ENCODE measurements at places on chromosomes 6 and 20.

- no peak for DNase-seq
Measured at GRCh38 chr6:168507297-168507696, 66.3 kb downstream of the SMOC2 start.

GRCh38 chr6:97865612-97866011 lies 582.6 kb upstream of the MMS22L start:
- DNase-seq = no peak

GRCh38 chr6:163570579-163571231 lies 156.2 kb downstream of the QKI start:
- no peak for DNase-seq

GRCh38 chr6:45872827-45873365 lies 142.8 kb downstream of the CLIC5 start:
- no peak for DNase-seq

- DNase-seq = no peak
Measured at GRCh38 chr6:32742374-32742773, 1.2 kb downstream of the HLA-DQA2 start.

DNA sequence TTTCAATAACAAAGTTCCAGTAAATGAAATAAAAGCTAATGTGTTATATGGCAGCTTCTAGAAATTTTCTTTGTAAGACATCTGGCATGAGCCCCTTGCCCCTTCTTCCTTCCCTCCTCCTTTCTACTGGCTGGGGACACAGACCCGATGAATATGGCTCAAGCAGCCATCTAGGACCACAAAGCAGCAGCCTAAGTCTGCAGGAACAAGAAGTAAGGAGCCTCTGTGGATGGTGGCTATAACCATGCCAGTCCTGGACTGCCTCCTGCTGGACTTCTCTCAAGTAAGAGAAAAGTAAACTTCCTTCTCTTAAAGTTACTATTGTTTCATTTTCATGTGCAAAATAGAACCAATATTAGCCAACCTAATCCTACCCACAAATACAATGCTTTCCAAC lies 114.9 kb upstream of the DST start:
- DNase-seq = no peak

DNA sequence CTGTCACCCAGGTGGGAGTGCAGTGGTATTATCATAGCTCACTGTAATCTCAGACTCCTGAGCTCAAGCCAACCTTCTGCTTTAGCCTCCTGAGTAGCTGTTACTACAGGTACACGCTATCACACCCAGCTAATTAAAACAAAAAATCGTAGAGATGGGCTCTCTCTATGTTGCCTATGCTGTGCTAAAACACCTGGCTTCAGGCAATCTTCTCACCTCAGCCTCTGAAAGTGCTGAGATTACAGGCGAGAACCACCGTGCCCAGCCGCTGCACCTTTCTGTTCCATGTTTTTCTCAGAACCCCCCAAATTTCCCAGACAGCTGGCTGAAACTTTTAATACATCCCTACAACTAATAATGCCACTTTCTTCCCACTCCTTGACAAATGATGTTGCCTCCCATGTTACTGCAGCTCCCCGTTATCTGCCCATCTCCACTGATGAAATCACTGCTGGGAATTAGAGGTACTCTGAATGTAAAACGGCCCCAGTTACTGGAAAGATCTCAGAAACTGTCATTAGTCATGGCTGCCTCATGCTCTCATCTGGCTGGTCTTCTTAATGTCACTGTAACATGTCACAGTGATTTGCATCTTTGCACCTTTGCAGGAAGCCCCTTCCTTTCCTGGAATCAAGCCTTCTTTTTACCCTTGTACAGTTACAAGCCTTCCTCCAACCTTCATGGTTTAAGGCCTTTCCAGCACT lies 697.5 kb downstream of the PRKN start:
- no peak for DNase-seq

DNA sequence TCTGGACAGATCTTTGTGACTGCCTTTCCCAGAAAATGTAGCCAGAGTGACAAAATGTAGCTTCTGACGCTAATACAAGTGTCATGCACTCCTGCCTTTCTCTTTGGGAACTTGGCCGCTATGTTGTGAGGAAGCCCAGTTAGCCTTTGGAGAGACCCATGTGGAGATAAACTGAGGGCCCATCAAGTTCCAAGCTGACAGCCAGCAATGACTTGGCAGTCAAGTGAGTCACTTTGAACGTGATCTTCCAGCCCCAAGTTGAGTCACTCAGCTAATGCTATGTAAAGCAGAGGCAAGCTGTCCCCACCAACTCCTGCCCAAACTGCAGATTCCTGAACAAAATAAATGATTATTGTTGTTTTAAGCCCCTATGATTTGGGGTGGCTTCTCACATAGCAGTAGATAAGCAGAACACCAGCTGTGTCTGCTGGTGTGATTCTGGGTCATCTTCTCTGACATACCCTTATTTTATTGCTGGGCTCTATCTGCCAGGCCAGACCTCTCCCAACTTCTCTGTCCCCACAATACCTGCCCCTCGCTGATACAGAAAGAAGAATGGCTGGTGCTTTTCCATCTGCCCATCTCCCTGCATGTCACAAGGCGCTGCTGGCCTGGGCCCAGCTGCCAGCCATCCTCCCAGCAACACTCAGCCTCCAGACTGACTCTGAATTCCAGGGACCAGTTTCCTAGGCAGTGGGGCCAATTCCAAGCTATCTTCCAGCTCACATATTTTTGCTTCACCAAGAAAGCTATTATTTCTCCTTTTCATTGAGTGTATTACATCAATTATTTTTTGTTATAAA lies 274.8 kb downstream of the LRFN2 start:
- DNase-seq = no peak

- no peak for DNase-seq
Measured at GRCh38 chr6:121398127-121398526, 37.3 kb upstream of the GJA1 start.

DNA sequence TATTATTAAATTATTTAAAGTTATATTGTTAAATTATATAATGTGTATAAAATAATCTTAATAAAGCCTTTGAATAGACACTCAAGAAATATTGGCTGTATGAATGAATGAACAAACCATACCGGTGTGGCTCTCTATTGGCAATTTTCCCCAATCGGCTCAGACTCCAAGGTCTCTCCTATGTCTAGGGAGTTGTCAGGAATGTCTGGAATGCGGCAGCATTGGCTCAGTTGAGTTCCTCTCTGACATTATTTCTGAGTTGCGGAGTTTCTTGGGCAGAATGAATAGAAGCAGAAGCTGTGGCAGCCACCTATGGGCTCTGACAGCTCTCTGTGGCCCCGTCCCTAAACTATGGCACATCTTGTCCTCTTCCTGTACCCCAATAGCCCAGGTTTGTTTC lies 111.0 kb downstream of the SOBP start:
- DNase-seq = peak; percentile 80

- DNase-seq = peak; percentile 96
Measured at GRCh38 chr6:162964488-162965140, 236.8 kb downstream of the PACRG start.

DNA sequence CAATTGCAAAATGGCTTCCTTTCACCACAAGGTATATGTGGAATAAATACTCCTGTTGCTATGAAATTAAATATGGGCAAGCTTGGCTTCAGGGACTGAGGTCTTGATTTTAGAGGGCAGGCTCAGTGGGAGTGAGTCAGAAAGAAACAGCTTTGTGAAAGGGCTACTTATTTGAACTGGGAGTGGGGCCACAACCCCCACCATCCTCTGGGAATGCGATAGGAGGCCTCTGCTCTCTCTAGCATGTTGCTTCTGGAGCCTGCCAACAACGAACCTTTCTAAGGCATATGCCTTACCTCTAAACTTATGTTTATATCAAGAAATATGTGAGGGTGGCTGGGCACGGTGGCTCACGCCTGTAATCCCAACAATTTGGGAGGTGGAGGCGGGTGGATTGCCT lies 149.7 kb downstream of the LRRC1 start:
- no peak for DNase-seq

DNA sequence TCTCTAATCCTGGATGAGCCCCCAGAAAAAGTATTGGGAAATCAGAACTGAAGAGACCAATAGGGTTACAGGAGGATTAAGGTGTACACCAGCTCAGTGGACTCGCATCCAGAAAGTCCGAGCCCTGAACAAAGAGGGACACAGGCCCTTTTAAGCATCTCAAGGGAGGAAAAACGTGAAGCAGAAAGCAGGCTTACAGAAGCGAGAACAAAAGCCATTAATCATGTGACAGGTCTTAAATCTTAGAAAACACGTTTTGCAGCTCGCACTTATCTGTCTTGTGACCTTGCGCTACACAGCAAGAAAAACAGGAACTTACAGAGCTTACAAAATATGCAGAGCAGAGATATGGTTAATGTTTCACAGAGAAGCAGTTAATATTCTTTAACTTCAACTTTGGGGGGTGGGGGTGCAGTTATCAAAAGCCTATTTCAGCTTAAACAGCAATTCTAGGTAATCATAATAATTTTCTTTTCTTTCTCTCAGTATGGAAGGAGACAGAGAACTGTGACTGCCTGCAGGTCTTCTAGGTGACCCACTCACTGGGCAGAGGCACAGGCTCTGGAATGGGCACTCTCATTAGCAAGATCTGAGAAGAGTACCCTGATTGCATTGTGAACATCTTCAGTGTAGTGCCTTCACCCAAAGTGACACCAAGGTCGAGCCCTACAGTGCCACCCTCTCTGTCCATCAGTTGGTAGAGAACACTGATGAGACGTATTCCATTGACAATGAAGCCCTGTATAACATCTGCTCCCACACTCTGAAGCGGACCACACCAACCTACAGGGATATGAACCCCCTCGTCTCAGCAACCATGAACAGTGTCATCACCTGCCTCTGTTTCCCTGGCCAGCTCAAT lies 65.0 kb upstream of the MOCS1 start:
- DNase-seq = no peak

DNA sequence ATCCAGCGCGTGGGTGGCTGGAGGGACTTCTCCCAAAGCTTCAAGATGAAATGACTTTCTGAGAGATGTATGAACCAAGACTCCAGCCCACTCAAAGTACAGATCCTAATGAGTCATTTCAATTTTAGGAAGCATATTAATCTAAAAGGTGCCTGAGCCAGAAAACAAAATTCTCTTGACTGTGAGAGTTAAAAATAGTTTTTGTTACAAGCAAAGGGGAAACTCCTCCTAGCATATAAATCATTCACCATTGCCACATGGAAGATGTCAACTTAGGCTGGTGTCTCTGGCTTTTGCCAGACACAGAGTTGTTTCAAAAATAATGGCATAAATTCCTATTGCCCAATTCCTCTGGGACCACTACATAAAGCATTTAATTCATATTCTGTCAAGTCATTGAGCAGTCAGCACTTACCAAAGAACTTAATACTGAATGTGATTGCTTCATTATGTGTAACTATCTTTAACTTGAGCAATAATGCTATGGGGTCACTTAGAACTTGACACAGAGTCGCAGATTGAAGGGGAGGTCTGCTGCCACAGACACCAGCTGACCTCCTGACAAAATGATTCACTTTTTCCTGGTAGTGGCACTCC lies 280.6 kb downstream of the SLC35F1 start:
- no peak for DNase-seq

DNA sequence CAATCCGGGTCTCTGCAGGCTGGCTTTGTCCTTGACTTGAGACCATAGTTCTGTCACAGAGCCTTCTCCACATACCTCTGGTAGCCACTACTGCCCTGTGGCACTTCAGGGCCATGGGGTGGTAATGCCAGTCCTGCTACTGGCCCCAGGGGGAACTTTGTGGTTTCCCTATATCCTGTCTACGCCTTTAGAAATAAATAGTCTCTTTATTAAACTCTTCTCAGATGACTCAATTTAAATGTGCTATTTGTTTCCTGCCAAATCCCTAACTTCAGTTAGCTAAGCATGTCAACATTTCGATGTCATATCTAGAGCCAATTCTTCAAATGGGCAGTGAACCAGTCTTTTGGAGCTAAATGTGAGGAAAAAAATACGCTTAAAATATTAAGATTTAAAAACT lies 60.1 kb downstream of the SEL1L2 start:
- no peak for DNase-seq

GRCh38 chr6:168231393-168231957 lies 88.1 kb downstream of the DACT2 start:
- DNase-seq = no peak

- no peak for DNase-seq
Measured at GRCh38 chr6:127833336-127833735, 67.5 kb downstream of the THEMIS start.

DNA sequence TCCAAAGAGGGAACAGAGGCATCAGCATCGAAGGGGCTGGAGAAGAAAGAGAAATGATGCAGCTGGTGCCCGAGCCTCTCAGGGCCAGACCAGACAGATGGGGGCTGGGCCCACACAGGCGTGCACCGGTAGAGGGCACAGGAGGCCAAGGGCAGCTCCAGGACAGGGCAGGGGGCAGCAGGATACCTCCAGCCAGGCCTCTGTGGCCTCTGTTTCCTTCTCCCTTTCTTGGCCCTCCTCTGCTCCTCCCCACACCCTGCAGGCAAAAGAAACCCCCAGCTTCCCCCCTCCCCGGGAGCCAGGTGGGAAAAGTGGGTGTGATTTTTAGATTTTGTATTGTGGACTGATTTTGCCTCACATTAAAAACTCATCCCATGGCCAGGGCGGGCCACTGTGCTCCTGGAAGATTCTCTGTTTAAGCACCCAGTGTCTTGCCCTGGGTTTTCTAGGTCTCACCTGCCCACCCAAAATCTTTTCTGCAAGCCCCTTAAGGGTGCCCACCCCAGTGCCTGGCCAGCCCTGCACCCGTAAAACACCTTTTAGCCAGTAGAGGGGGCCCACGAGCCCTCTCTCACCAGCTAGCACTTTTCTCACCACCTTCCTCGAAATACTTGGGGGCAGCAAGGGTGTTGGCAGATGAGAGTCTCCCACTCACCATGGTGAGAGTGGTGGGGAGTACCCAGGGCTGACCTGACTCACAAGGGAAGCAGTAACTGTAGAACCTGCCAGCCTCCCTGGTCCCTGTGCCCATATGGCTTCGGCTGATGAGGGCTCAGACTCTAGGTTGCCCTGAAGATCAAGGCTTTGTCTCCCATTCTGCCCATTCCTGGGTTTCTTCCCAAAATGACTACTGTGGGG lies 35.7 kb upstream of the ID1 start:
- DNase-seq = no peak

- no peak for DNase-seq
Measured at GRCh38 chr6:109050012-109050411, 44.6 kb downstream of the SESN1 start.

- DNase-seq = no peak
Measured at GRCh38 chr20:47444584-47444983, 57.1 kb upstream of the NCOA3 start.

GRCh38 chr6:1387538-1387875 lies 1.9 kb upstream of the FOXF2 start:
- DNase-seq = no peak

- no peak for DNase-seq
Measured at GRCh38 chr20:8571611-8572010, 439.5 kb downstream of the PLCB1 start.

DNA sequence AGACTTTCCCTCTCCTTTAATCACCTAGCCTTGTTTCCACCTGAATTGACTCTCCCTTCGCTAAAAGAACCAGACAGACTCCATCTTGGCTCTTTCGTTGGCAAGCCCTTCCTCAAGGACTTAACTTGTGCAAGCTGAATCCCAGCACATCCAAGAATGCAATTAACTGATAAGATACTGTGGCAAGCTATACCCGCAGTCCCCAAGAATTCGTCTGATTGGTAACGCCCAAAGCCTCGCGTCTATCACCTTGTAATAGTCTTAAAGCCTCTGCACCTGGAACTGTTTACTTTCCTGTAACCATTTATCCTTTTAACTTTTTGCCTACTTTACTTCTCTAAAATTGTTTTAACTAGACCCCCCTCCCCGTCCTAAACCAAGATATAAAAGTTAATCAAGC lies 15.6 kb upstream of the MYCT1 start:
- no peak for DNase-seq

Data from astrocyte of the cerebellum (primary cell).